Mesenteric fat pad (tissue), 1 donor: ENCODE measurements at places on chromosomes 3 and 15. TPM values are rescaled to one million over a fixed set of nuclear protein-coding genes. Genes with fewer than 3 reads are reported as not detected.

The HIGD2B gene
- not detected for total RNA-seq

DNA sequence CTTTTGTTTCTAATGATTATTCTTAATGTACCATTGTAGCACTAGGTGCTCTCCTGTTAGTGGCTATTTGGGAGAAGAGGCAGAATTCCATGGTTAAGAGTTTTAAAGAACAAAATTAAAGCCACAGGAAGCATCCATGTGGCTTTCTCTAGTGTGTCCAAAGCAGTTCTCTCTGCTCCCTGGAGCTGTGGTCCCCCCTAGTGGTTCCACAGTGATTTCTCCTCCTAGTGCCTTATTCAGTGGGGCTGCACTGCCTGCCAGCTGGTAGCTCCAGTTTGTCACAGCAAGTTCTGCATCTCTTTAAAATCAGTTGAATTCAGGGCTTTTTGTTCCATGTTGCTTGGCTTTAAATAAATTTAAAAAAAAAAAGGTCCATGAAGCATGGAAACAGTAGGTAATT is 39.6 kb upstream of the FAM98B start:
- no peak for DNase-seq

DNA sequence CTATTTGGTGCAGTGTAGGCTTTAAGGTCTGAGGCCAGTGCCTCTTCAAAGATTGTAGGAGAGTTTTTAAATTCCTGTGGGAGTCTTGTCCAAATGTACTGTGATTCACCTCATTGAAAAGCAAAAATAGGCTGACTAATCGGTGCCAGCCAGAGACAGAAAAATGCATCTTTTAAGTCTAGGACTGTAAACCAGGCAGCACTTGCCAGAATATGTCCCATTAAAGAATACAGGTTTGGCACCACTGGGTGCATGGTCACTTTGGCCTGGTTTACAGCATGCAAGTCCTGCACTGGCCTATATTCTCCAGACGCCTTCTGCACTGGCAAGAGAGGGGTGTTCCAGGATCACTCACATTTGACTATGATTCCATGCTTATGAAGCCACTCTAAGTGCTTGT is 20.3 kb upstream of the NOX5 start:
- peak; percentile 28 for DNase-seq

The CCR1 gene
- total RNA-seq: 39.7 TPM

DNA sequence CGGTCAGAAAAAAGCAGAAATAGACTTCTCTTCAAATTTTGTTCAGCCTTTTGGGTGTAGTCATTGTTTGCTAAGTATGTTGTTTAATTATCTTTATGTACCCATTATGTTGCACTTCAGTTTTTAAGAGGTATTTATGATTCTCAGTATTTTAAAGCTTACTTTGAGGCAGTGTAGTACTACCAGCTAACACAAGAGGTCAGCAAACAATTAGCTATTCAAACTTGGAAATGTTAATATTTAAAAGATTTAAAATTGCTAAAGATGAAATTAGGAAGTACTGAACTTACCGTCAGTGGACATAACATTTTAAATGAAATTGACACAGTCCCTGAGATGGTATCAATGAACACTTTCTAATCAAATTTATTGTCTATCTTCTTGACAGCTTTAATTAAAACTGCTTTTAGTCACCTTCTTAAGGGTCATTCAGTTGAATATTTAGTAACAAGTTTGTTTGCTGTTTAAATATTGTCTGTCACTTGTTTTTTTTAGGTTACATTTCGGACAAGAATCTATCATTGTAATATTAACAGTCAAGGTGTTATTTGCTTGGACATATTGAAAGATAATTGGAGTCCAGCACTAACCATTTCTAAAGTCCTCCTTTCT is 28.1 kb downstream of the NKIRAS1 start:
- no peak for DNase-seq

GRCh38 chr3:161851941-161852566 is 355.4 kb downstream of the OTOL1 start:
- no peak for DNase-seq

- DNase-seq: peak; percentile 91
Measured at GRCh38 chr3:11719406-11720303, 75.9 kb upstream of the VGLL4 start.

DNA sequence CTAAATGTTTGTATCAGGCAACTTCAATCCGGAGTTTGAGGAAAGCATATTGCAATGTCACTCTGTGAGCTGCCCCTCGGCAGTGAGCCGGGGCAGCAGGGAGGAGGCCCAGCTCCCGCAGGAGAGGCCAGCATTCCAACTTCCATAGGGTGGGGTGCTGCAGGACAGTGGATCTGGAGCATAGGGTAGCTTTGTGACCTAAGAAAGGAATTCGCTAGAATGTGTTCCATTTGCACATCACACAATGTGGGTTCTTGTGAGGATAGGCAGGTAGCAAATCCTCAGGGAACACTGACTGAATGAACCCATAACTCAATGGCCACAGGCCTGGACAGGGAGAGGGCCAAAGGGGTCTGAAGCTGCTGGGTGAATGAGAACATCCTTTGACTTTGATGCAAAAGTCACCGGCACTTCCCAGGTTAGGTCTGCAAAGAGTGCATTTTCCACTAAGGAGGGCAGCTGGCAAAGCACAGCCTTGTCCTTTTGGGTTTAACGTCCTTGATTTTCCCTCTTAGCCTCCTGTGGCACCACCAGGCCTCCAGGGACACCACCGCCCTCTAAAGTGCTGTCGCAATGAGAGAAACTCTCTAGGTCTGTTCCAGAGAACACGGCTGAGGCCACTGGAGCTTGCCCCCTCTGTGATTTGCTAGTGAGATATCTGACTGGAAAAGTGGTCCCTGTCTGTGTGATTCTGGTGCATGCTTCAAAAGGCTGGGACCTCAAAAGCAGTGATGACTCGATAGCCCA is 36.2 kb downstream of the GABRB3 start:
- no peak for DNase-seq

- DNase-seq: no peak
Measured at GRCh38 chr15:79535536-79535935, 103.4 kb downstream of the MINAR1 start.

- DNase-seq: peak; percentile 47
Measured at GRCh38 chr3:133882986-133883586, 12.6 kb downstream of the RAB6B start.

GRCh38 chr15:93071469-93071936 is 17.5 kb downstream of the RGMA start:
- no peak for DNase-seq

GRCh38 chr3:112671930-112672715 is 31.2 kb upstream of the CCDC80 start:
- no peak for DNase-seq

The GOLGA8G gene
- not detected for total RNA-seq

The GOLGA8N gene
- total RNA-seq: 6.9 TPM

DNA sequence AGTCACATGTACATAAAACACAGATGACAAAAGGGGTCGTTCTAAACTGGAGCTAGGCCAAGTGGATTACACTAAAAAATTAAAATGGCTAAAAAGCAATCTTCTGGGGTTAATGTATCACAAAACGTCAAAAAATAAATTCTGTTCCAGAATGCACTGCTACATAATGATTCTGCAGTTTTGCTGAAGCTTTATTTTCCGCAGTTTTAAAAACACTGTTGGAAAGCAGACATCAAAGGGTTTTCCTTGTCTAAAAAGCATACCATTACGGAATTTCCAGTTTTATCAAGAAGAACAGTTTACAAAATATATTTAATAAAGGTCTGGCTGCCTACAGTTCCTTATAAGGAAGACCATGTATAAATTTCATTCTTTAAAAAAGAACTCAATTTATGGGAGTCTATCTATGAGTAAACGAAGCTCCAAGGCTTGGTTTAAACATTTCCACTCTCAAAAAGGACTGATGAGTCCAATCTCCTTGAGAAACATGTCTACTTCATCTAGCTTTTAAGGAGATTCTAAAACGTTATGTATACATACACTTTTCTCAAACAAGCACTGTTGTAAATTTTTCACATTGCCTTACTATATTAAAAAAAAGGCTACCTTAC is 1.3 kb downstream of the DMXL2 start:
- no peak for DNase-seq

The PP2D1 gene
- total RNA-seq: not detected

GRCh38 chr15:20358066-20358778 is 183.4 kb downstream of the GOLGA6L6 start:
- DNase-seq: peak; percentile 93

The STAB1 gene
- 557 TPM for total RNA-seq

The BNC1 gene
- total RNA-seq: 0.42 TPM

DNA sequence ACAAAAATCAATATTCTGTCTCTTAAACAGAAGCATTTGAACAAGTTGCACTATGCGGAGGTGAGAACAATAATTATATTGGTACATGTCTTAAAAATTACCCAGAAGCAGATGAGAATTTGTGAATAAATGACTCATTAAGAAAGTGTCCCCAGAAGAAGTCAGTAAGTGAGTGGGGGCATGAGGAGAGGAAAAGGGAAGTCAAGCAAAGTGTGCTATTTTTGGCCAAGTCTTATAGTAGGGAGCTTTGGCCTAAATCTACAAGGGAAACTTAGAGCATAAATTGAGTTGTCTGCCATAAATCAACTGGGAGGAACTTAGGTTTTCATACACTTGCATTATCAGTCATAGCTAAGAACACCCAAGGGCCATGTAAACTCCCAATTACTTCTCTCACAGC is 86.9 kb upstream of the SATB1 start:
- DNase-seq: no peak
